ENCODE measurements at places on chromosomes 4 and X.

- no peak for DNase-seq
Observed at GRCh38 chr4:98113012-98113411, 30.3 kb downstream of the STPG2 start.

- no peak for DNase-seq
Observed at GRCh38 chr4:100984901-100985300, 362.4 kb downstream of the PPP3CA start.

DNA sequence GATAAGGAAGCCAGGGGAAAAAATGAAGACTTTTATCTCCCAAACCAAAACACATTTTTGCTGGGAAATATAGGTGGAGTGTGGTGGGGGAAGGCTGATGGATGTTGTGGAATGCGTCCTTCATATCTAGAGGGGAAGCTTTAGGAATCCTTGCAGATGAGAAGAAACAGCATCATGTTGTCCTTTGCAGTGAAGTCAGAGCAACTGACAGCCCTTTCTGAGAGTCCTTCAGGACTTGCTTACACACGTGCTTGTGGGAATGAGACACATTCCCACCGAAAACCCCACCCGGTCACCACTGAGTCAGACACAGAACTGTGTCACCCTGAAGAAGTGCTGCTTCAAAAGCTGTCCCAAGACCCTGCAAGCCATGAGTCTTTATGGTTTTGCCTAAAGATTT, 81.5 kb downstream of the SHROOM2 start:
- DNase-seq: no peak

DNA sequence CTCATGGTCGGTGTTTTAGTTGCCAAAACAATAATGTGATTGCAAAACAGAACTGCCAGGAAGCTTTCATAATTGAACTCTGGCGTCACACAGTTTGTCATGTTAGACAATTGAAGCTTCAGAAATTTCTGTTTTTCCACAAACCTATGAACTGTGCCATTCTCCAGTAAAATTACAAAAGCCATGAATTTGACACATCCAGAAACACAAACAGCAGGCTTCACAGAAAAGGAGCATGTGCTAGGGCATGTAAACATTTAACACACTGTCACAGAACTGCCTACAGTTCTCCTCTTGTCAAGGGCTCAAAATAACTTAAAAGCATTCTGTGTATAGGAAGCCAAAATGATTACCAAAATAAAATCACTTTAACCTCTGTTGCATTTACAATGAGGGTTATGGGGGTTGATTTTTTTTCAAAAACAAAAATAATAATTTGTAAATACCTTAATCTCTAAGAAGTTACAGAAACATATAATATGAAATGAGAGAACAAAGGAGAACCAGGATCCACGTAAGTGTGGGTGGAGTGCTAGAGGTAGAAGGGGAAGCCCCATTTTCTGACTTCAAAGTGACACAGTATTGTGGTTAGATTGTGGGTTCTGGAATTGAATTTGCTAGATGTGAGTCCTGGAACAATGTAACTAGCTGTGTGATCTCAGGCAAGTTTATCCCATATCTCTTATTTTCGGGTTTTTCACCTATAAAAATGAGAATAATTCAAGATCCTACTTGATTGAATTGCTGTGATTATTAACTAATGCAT, 295.0 kb downstream of the CENPC start:
- DNase-seq: no peak

- no peak for DNase-seq
Observed at GRCh38 chr4:61489927-61490326, 289.8 kb downstream of the ADGRL3 start.

- no peak for DNase-seq
Observed at GRCh38 chrX:150936556-150936955, 38.1 kb upstream of the CD99L2 start.

GRCh38 chrX:153495362-153495751, 577 bp downstream of the BGN start:
- no peak for DNase-seq

- DNase-seq: no peak
Observed at GRCh38 chr4:1973661-1974060, 35.1 kb downstream of the NELFA start.

GRCh38 chr4:189087971-189088370, 852.7 kb upstream of the FRG1 start:
- no peak for DNase-seq

All from activated T-cell treated with anti-CD3 and anti-CD28 coated beads for 48 hours (primary cell).